Activated CD4-positive, alpha-beta T cell treated with anti-CD3 and anti-CD28 coated beads for 4 hours (primary cell): ENCODE measurements at places on chromosomes 16 and 17.

- DNase-seq: no peak
Observed at GRCh38 chr17:75270966-75271232, at the start of gene MIF4GD. Gene MIF4GD (minus strand): TSS chr17:75271231. CDS start chr17:75270195, 1,036 bp downstream.

DNA sequence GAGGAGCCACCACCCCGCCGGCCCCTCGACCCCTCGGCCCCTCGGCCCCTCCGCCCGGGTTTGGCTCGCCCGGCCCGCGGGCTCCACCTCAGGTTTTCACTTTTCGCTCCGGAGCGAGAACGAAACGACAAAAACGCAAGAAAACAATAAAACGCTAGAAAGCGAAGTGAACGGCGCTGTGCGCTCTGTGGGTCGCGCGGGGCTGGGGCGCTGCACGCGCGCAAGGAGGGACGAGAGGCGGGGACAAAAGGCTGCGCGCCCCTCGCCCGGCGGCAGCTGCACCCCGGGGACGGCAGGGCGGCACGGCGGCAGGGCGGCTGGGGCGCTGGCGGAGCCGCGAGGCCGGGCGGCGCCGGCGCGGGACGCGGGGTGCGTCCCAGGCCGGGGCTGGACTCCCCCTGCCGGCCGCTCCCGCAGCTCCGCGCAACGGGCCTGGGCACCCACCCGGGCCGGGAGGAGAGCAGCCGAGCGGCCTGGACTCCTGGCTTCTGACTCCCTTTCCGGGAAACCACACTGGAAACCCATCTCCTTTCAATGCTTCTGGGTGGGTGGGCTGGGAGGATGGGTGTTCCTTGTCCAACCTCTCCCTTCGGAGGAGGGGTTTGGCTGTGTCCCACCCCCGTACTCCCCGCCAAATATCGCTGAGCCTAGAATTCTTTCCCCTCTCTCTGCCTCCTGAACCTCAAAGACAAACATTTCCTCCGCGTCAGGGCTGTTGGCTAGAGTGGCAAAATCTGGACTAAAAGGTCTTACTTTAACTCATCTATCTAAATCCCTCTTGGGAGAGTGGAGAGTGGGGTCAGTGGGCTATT lies 9.9 kb downstream of the TBX2 start:
- DNase-seq: peak; percentile 27

DNA sequence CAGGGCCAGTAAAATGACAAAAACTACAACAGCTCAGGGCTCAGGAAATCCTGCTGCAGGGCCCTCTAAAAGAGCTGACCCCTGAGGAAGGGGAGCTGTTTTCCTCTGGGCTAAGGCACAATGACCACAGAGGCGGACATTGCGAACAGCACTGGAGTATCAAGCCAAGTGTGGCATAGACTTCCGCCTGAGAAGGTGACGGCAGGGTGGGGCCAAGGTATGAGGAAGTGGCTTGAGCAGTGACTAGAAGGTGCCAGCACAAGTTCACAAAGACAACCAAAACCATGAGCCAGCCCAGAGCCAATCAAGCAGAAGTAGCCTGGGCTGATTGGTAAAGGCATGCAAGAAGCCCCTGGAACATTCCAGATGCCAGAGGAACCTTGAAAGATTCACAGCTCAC lies 13.9 kb downstream of the ERN2 start:
- DNase-seq: no peak

GRCh38 chr17:2965621-2966595 lies 97.5 kb downstream of the OR1D5 start:
- no peak for DNase-seq

GRCh38 chr16:29644973-29645693 lies 17.9 kb upstream of the SPN start:
- no peak for DNase-seq

DNA sequence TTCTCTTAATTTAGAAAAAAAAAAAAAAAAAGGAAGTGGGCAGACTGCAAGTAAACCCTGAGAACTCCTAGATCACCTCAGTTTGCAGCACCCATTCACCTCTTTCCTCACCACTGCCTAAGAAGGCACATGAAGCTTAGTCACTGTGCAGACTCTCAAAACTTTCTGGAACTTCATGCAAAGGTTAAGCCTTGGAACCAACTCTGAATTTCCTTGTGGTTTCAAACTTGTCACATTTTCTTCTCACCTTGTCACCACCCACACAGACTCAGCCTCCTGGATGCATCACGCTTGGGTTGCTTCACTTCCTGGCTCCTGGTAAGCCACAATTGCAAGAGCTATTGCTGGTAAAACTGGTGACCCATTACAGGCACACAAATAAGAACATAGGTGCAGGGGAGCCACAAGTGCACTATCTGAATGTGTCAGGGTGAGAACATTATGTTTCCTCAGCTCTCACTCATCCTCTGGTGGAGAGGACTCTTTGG lies 15.0 kb upstream of the CPD start:
- peak; percentile 83 for DNase-seq

GRCh38 chr17:50584749-50585148 lies 24.2 kb downstream of the CACNA1G start:
- no peak for DNase-seq

- DNase-seq: no peak
Observed at GRCh38 chr17:41296846-41297245, 5.8 kb downstream of the KRTAP29-1 start.

DNA sequence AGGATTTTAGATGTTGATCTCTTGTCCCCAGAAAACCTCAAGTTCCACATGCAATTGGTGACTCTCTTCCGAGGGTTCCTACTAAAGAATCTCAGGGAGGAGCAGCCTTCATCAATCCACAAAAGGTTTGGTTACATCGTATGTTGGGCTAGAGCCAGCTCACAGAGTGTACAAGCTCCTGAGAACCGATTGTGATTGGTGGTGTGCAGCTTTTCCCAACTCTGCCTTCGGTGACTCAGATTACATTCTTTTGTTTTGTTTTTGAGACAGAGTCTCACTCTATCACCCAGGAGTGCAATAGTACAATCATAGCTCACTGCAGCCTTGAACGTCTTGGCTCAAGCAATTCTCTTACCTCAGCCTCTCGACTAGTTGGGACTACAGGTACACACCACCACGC lies 172.4 kb downstream of the PMP22 start:
- no peak for DNase-seq
